Activated CD8-positive, alpha-beta T cell treated with anti-CD3 and anti-CD28 coated beads, Interleukin-2, amount 10 ng/mL, durations not matched to agents 7 days and 5 days (primary cell): ENCODE measurements at places on chromosomes 11 and 22. TPM values are rescaled to one million over a fixed set of nuclear protein-coding genes. Genes with fewer than 3 reads are reported as not detected.

The CELSR1 gene
- not detected for total RNA-seq

The MMP7 gene
- total RNA-seq: not detected

The JRKL gene
- total RNA-seq: 9.4 TPM

The CD81 gene
- 145 TPM for total RNA-seq

The ZBTB16 gene
- 16.3 TPM for total RNA-seq

The C11orf87 gene
- total RNA-seq: not detected

The SF3A1 gene
- 211 TPM for total RNA-seq

The SLC6A5 gene
- not detected for total RNA-seq
